ENCODE measurements at places on chromosomes 3 and 15. TPM values are rescaled to one million over a fixed set of nuclear protein-coding genes. Genes with fewer than 3 reads are reported as not detected.

The PROS1 gene
- total RNA-seq, result 0.06 TPM

The CELF6 gene
- total RNA-seq, result 1.0 TPM

The FBXW12 gene
- not detected for total RNA-seq

The BTLA gene
- total RNA-seq, result 43.1 TPM

GRCh38 chr3:172153335-172153861 lies 114.0 kb downstream of the FNDC3B start:
- peak; percentile 43 for DNase-seq

GRCh38 chr15:69795601-69796000 lies 302.1 kb downstream of the TLE3 start:
- no peak for DNase-seq

DNA sequence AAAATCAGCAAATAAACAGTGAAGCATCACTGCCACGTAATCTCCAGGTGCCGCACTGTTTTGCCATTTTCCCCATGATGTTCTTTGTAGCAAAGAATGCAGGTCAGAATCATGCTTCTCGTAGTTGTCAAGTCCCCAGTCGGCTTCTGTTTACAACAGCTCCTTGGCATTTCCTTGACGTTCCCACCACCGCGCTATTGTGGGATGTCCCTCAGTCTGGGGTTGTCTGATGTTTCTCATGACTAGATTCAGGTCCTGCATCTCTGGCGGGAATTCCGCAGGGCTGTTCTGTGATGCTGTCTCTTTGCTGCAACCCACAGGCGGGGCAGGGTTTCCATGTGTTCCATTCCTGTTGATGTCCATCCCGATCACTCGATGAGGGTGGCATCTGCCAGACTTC lies 117.9 kb upstream of the SMAD3 start:
- DNase-seq, result no peak

DNA sequence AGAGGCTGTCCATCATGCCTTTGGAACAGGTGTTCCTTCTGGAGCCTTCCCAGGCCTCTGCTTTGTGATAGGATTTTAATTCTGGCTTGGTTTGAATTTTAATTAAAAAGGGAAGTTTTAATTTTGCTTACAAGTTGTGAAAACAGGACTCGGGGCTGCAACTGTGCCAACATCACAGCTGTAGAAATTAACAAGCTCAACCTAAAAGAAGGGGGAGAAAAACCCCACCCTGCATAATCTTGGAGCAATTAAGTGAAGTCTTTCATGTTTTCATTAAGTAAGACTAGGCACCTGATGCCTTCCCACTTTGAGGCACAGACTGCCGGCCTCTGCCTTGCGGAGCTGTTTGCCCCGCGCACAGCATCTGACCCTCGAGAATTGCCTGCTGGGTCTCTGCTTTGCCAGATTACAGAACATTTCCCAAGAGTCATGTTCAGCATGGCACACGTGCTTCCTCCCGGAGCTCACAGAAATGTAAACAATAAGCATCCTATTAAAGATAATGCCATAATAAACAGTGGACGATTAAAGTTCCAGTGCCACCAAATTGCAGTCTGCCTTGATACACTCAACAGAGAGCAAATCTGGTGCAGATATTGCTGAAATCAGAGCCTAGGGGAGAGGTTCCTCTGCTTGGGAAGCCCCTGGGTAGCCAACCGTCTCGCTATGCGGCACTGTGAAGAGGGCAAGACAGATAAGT lies 364.2 kb downstream of the LRTM1 start:
- DNase-seq, result no peak

DNA sequence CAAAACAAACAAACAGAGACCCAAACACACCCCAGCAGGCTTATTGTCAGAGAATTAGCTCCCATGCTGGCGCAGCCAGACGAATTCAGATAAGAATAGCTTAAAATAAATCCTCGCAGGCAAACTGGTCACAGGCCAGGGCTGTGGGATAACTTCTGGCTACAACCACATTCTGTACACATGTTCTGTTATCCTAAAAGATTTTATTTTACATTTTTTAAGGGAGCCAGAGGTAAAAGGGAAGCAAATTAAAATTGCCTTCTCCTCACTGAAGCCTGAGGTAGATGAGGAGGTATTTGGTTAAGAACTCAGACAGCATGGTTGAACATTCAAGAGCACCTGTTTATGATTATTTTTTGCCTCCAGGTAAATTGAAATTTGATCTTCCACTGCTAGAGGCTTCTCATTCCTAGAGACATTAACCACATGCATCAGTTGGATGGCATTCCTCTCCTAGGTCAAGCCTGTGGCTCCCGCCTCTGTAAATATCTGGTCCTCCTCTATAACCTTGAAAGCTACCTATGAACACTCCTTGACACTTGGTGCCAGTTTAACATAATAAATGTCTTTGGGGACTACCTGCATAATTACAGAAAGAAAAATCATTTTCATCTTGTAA lies 190.3 kb downstream of the SATB1 start:
- no peak for DNase-seq

DNA sequence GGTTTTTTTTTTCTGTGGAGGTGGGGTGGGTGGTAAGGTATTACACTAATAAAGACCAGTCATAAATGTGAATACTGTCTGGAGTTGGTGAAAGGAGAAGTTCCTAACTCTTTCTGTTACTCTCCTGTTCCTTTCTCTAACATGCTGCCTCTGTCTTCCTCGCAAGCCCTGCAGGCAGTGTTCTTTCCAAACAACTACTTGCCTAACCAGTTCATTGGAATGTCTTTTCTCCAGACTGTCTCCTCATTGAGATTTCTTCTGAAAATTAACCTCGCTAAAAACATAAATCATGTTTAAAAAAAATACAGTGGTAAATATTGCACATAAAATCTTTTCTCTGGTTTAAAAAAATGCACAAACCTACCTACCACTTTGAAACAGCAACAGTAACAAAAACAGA lies 135.2 kb downstream of the TP63 start:
- no peak for DNase-seq

GRCh38 chr15:35307026-35307425 lies 221.9 kb upstream of the NANOGP8 start:
- DNase-seq, result no peak

DNA sequence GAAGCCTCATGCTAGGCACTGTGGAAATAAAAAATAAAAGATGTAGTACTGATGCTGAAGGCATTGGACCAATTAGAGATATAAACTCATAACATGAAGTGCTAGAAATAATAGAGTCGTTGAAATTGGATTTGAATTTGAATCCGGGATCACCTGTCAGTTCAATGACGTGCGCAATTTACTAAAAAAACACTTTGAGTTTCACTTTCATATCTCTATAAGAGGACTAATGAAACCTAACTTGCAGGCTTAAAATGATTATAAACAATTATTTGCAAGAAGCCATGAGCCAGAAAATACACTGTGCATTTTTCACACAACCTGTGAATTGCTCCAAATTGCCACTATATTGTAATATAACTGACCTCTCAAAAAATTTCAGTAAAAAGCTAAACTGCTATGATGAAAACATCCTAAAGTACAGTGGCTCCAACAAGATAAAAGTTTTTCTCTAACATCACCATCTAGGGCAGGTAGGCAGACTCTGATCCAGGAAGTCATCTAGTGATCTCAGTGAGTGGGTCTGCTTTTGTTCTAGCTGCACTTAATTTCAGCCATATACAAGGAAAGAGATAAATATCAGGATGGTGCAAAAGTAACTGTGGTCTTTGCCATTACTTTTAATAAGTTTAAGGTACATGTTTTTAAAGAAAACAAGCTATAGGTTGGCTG lies 440.2 kb downstream of the CNTN6 start:
- DNase-seq, result no peak

DNA sequence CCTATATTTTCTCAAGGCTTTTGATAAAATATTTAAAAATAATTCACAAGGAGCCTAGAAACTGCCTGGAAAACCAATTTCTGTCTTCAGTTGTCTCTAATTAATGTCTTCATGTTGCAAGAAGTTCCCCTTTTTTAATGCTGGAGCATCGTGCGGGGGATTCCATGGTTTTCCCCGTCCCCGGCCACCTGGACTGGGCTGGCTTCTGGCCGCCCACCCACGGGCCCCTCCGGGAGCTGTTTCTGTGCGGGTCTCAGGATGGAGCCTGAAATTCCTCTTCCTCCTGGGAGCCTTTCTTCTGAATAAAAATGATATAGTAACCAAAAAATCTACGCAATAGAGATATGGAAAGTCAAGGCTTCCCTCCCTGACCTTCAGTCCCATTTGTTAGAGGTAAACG lies 8.1 kb upstream of the LRRK1 start:
- no peak for DNase-seq

Data from activated CD4-positive, alpha-beta T cell treated with anti-CD3 and anti-CD28 coated beads, Interleukin-2, amount 10 ng/mL, durations not matched to agents 7 days and 5 days (primary cell).